Fibroblast of skin of left biceps (primary cell): ENCODE measurements at places on chromosomes 12 and 14.

GRCh38 chr12:25518512-25518911 lies 34.6 kb downstream of the LMNTD1 start:
- DNase-seq: peak; percentile 81

GRCh38 chr14:95519699-95520098 lies 3.2 kb upstream of the SYNE3 start:
- DNase-seq: peak; percentile 70

DNA sequence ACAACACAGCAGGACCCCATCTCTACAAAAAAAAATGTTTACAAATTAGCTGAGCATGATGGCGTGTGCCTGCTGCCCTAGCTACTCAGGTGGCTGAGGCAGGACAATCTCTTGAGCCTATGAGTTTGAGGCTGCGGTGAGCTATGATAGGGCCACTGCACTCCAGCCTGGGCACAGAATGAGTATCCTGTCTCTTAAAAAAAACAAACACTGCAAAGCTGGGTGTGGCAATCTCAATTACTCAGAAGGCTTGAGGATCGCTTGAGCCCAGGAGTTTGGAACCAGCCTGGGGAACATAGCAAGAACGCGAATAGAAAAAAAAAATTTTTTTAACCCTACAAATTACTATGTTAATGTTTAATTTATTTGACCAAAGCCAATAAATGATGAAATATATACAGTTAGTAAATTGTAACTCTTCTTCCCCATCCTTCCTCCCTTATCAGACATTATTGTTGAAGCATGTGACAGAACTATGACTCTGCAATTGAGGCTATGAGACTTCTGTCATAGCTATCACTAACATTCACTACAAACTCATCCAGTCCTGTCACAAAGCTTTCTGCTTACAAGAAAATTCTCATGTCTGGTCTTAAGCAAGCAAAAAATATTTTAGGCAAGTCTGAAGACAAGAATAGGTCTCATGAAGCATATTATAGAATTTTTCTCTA lies 9.8 kb downstream of the BTBD7 start:
- DNase-seq: no peak

GRCh38 chr14:71698027-71698426 lies 234.2 kb upstream of the RGS6 start:
- DNase-seq: no peak

GRCh38 chr14:68631394-68632053 lies 161.3 kb downstream of the ZFP36L1 start:
- no peak for DNase-seq

DNA sequence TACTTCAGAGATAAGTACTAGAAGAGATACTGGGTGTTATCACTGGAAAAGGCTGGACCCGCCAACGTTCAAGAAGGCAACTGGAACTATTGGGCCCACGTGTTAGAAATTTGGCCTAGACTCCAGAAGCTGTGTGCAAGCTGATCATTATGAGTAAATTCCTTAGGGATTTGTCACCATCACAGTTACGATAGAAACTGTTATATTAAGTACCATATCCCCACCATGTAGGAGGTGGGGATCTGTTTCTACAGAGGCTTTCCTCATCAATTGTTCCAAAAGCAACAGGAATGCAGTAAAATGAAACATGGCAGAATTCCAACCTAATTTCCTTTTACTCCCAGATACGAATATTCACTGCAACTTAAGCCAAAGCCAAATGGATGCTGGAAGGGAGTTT lies 170.7 kb downstream of the NOVA1 start:
- DNase-seq: peak; percentile 19

DNA sequence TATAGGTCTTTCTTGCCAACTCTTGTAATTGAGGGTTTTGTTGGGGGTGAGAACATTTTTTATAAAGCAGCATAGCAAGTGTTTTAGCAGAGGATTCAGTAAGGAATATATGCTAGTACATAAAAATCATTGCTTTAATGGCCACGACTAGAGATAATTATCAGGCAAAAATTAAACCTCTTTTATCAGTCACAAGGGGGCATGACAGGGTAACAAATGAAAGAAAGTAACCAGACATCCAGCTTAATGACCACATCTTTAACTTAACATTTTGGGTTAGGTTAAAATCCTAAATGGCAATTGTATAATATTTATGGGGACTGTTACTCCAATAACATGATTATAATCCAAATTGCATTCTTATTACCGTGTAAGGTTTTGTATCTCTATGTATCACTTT lies 119.6 kb downstream of the LRRIQ1 start:
- DNase-seq: peak; percentile 2

DNA sequence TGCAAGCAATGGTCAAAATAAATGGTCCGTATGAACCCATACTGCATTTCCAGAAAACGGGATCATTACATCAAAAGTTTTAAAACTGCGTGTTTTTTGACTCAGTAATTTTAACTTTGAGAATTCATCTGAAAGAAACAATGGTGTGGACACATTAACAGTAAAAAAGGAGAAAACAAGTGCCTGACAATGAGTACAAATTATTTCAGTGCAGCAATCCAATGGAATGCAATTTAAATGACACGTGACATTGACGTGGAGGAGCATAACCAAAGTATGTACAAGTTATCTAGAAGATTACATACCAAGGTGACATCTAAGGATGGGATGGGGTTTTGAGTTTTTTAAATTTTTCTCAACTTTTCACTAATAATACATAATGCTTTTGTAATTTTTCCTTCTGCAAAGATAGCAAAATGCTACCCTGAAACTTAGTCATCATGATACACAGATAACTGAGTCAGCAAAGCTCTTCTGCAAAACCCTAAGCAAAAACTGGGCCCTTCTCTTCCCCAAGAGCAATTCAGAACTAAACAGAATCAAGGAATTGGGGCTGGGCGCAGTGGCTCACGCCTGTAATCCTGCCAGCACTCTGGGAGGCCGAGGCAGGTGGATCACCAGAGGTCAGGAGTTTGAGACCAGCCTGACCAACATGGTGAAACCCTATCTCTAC lies 20.4 kb downstream of the HNRNPC start:
- no peak for DNase-seq

GRCh38 chr12:52358575-52359350 lies 8.5 kb downstream of the KRT85 start:
- DNase-seq: no peak

GRCh38 chr14:47833011-47833410 lies 157.6 kb upstream of the MDGA2 start:
- DNase-seq: no peak

DNA sequence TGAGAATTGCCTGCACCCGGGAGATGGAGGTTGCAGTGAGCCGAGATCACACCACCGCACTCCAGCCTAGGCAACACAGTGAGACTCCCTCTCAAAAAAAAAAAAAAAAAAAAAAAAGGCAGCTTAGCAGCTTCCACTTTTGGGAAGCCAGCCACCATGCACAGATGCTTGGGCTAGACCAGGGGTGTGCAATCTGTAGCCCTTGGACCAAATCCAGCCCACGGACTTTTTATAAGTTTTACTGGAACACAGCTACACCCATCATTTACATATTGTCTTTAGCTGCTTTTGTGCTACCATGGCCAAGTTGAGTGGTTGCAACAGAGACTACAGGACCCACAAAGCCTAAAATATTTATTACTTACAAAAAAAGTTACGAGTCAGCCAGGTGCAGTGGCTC lies 6.7 kb downstream of the CIT start:
- no peak for DNase-seq

DNA sequence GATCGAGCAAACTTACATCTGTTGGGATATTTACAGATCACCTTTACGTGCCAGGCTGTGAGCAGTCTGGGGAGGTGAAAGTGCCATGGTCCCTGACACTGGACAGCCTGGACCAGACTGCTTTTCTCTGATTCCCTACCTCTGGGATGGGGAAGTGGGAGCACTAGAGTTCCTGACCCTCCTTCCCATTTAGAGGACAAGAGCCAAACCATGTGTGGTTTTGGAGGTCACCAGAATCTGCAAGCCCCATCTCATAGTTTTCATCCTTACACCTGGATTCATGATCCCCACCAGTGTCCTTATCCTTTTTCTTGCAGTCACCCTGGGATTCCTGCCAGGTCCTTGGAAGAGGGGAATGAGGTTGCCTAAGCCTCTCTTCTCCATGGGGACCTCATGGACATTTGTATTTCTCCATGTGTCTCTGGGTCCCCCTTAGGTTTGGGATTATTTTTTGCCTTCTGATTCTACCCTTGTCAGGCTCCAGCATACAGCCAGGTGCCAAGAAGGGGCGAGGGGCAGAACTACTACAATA lies 1.5 kb upstream of the WNT10B start:
- no peak for DNase-seq

DNA sequence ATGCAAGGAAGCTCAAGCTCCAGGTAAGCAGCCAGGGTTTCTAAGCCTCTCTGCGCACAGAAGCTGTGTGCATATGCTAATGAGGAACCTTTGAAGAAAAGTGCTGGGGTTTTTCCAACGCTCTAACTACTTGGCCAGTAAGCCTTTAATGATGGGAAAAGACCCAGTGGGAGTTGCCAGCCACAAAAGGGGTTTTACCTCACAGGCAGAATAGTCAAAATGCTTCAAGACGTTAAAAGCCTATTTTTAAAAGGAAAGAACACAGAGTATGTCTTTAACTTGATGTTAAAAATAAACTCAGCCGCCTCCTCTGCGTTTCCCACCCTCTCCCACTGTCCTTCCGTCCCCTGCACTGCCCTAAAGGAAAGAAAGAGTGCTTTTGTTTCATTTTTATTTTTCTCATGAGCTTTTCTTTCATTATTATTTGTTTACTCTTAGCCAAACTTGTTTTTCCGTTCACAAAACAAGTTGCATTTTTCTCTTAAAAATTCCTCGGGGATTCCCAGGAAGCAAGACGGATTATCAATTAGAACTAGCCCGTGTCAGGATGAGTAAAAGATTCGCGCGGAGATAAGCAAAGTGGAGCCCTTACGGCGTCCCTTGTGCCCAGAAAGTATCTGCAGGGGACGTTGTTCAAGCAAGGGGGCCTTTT lies 209.8 kb upstream of the NUDT4 start:
- DNase-seq: no peak

DNA sequence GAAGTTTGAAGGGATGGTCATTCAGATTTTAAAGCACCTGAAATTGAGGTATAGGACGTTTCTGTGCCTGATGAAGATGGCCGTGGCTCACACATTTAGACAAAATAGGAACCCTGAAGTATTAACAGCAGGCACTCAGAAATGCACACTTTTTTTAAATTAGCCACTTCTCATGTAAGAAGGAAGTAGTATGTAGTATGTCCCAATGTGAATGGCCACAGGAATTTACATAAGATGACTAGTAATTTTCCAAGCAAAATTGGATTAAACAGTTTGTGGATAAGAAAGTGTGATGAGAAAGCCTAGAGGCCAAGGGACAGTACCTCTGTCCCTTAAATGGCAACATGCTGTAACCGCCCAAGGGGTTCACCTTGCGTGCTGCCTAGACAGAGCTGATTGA lies 1.8 kb upstream of the MIS18BP1 start:
- no peak for DNase-seq

GRCh38 chr14:21184254-21184653 lies 28.4 kb upstream of the OR5AU1 start:
- DNase-seq: no peak

DNA sequence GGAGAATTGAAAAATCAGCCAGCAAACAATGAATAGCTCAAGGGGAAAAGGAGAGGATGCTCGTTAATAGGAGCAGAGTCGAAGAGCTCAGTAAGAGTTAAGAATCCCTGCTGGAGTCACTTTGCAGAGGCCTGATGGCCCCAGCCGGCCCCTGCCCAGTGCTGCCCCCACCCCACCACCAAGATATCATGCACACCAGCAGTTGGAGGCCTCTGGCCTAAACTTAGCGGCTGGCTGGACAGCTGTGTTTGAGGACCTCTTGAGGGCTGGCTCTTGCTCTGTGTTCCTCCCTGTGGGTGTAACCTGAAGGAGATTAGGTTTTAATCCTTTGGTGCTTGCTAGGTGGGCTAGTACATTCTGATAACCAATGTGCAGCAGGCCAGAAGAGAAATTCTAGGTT lies 142.0 kb downstream of the PLXNC1 start:
- DNase-seq: no peak

- no peak for DNase-seq
Measured at GRCh38 chr12:52558781-52559445, 6.0 kb upstream of the KRT71 start.

DNA sequence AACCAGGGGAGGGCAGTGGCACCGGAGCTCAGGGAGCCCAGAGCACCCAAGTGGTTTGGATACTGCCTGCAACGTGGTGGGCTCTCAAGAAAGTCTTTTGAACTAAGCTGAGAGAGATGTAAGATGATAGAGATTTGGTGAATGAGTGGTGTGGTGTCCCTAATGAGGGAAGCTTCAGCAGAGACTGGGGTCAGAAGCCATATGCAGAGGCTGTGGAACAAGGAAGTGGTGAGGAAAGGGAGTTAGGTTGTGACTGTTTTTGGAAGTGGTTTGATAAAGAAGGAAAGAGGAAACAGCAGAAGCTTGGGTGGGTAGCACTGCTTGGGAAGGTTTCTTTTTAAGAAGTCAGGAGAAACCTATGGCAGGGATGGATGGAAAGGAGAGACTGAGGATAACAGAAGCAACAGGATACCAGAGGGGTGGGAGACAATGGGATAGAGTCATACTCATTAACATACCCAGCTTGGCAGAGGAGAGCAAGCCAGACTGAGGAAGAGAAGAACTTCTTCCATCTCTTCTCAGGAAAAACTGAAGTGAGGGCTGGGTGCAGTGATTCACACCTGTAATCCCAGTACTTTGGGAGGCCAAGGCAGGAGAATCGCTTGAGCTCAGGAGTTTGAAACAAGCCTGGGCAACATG lies 24.1 kb downstream of the SLC4A8 start:
- DNase-seq: no peak

GRCh38 chr14:61321385-61322010 lies at the start of gene PRKCH:
Gene PRKCH (plus strand): TSS chr14:61321579. CDS start chr14:61322102, 523 bp downstream.
- no peak for DNase-seq

GRCh38 chr12:67752226-67752732 lies 103.7 kb downstream of the DYRK2 start:
- DNase-seq: no peak

GRCh38 chr12:32211900-32212156 lies 105.2 kb downstream of the BICD1 start:
- DNase-seq: no peak

GRCh38 chr14:35628989-35629388 lies 95.0 kb downstream of the INSM2 start:
- DNase-seq: no peak

DNA sequence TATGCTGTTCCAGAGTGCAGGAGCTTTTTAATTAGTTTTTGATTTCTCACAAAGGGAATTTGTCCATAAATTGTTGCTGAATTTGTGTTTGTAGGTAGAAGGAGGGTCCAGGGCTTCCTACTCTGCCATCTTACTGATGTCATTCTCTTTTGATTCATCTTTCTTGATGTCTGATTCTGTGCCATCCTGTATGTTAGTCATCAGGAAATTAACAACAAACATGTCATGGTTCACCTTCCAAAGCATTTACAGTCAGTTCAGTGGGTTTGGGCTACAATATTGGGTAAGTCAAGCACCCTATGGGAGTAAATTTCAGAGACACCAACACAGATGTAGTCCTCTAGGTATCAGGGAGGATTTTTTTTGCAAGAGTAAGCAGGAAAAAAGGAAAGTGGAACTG lies 135.2 kb upstream of the SLC38A2 start:
- DNase-seq: no peak

GRCh38 chr14:90695997-90696660 lies 120.1 kb downstream of the TTC7B start:
- no peak for DNase-seq
